ENCODE measurements at places on chromosomes 1 and 21.

DNA sequence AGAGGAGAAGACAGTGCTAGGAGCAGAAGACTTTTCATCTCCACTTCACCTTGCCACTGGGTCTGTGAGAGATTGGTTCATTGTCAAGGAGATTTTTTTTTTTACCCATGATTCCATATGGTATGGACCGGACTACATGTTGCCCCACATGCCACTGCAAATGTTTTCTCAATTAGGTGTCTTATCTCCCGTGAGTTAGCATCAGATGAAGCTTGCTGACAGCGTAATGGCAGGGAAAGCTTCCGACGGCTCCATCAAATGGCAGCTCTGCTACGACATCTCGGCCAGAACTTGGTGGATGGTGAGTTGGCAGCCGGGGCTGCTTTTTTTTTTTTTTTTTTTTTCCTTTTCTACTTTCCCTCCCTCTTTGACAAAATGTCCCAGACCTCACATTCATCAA is 217.2 kb upstream of the NFIA start:
- no peak for DNase-seq

GRCh38 chr1:166273618-166274017 is 106.8 kb upstream of the FAM78B start:
- DNase-seq: no peak

GRCh38 chr1:84643183-84643582 is 47.1 kb downstream of the SSX2IP start:
- DNase-seq: no peak

DNA sequence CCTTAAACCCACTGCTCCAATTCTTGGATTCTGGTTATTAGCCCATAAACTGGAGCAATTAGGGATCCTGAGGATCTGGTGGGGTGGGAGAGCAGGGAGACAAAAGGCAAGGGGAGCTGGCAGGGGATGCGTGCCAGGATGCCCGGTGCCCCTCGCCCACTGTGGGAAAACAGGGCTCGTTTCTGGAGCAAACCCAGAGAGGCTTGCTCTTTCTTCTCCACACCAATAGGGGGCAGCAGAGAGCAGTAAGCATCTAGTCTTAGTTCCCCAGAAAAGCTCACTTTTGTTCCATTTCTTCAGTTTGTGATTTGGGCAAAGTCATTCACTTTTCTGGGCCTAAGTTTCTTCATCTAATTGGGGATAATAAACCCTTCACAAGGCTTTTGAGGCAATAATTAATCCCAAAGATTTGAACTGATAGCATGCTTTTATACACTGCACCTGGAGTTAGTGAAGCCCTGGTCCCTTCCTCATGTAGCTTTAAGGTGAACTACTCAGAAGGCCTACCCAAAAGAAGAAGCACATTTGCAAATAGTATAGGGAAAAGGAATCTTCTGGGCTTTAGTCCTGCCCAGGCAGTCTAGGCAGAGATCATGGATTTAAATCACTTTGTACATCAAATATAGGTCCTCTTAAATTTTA is 160.6 kb upstream of the USP24 start:
- DNase-seq: no peak

DNA sequence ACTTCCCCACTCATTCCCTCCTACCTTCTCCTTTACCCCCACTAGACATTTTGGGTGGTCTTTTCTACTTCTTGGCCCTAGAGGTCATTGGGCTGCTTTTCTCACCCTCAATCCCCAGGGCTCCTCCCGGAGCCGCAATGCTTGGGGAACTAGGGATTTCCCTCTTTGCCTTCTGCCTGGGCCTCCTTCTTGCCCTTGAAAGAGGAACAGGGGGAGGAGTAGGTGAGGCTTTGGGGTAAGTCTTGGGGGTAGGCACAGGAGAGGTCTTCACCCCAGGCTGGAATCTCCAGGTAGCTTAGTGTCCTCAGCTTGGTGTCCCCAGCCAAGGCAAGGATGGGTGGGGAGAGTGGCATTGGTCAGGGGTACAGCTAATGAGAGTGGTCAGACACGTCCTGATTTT is 56.2 kb upstream of the EPS8L3 start:
- no peak for DNase-seq

DNA sequence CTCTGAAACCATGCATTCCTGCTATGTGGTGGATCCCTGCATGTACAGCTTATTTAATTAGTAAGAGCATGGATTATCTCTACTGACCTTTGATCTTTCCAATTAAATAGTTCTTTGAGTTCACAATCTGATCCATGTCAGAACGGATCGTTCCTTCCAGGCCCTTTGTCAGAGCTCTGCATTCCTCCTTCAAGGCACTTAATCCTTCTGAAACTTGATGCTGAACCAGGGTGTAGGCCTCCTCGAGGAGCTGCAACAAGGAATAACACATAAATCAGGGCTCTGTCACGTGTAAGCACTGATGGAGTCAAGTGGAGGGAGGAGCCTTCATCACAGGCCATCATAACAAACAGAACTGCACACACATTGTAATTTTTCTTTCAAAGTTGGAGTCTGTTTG is 68.4 kb upstream of the EDEM3 start:
- DNase-seq: no peak

- no peak for DNase-seq
Measured at GRCh38 chr1:234586892-234587485, 23.0 kb downstream of the IRF2BP2 start.

DNA sequence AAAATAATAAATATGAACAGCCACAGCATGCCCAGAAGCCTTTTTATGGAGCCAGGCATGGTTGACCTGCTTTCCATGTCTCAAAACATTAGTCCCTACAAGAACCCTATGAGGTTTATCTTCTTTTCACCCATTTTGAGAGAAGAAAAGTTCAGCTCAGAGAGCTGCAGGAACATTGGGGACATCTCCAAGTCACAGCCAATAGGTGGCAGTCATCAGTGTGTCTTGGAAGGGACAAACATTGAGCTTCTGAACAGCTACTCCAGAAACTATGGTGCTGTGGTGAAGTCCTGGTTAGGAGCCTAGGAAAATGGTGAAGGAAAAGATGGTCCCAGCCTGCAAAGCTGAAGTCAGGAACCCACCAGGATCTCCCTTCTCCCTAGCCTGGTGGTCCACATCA is 73.6 kb downstream of the JMJD4 start:
- no peak for DNase-seq

DNA sequence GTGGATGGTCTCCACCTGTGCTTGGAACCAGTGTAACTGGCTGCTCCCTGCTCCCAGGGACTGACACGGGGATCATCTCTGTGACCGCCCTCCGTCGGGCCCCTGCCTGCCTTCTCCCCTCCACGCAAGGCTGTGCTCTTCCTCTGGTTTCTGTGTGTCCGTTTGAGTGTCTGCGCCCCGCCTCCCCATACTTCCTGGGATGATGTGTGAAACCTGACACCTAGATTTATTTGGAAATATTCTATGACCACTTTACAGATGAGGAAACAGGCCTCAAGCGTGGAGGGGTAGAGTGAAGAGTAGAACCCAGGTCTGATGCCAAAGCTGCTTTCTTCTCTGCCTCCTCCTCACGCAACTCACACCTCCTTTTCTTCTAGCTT is 24.3 kb downstream of the LDLRAP1 start:
- no peak for DNase-seq

DNA sequence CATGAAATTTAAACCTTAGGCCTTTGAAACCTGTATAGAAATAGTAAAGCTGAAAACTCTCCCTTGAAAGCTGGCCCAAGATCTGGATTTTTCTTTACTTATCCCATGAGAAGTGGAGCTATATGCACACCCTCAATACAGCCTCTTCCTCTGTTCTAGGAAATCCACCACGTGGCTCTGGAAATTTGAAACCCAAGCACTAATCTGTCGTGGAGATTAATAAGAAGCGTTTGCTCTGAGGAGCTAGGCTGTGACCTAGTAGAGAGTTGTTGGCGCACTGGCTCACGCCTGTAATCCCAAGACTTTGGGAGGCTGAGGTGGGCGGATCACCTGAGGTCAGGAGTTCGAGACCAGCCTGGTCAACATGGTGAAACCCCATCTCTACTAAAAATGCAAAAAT is 291.3 kb upstream of the PLXNA2 start:
- DNase-seq: no peak

DNA sequence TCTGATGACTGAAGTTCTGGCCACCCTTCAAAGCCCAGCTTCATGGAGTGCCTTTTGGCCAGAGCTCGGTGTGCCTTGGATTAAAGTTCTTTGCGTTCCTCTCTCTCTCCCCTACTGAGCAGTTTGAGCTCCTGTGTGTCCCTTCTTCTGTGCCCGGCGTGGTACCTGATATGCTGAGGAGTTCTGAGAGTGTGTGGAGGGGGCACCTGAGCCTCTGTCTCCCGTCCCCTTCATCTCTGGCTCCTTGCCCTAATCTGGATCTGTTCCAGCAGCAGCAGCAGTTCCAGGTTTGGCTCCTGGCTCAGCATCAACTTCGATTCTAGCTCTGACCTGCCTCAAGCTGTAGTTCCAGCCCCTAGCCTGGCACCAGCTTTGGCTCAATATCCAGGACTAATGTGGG is 25.1 kb upstream of the MYCL start:
- no peak for DNase-seq

DNA sequence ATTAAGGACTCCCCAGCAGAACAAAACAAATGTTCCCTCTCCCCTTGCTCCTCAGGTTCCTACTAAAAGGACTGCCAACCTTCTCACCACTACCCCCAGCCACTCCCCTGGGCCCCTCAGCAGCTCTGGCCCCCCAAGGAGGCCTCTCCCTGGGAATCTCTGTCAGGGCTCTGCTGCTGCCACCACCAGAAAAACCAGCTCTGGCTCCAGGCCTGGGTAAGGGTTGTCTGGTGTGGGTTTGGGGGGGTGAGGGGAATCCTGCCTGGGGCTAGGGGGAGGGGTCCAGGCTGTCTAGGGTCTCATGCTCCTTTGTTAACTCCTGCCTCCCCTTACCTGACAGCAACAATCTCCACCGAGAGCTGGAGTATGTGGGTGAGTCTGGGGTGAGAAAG is 4.8 kb downstream of the NECTIN4 start:
- DNase-seq: no peak

DNA sequence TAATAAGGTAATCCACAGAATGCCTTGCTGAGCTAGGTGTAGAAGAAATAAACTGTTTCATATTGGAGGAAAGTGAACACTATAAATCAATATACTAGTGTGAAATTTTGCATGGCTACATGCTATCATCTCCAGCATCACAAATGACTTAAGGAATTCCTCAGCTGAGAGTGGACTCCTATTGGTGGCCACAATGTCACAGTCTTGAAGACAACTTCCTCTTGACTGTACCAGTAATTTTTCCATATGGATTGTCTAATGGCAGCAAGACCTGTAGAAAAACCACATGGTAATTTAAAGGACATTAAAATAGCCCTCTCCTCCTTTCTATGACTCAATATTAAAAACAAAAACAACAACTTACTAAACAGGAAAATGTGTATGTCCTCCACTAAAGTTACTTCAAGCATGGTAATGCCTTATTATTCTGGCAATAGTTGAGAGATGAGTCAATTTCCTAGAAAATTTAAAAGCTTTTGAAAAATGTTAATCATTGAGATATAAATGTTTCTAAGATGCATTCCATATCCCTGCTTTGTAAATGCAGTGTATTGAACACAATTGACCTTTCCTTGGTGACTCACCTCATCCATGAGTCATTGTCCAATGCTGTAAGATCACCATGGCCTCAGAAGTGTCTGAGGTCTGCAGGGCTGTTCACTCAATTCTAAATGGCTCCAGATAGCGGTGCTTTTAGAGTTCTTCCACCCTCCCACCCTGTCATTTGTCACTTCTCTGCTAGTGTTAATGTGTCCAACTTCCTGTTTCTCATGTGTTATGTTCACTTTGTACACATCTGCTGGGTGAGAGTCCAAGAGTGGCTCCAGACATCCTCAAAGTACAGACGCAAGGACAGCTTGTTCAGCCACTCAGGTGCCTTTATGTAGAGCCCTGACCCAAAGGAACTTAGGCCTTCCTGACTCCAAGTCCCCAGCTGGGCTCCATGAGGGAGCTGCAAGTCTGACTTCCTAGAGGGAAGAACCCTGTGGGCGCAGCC is 32.8 kb upstream of the DNASE2B start:
- DNase-seq: no peak

DNA sequence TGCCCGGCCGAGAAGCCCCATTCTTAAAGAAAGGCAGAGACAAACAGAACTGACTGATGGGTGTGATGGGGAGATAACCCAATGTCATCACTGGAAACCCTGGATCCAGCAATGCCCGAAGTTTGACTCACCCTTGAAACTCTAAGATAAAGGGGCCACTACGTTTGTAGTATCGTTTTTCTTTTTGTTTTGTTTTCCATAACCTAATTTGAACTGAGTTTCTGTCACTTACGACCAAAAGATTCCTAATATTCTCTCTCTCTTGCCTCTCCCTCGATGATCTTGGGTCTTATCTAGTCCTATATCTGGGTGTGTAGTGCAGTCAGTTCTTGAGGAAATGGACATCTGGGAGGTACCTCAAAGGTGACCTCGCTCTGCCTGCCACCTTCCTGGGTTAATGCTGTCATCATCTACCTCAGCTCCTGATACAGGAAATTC is 57.8 kb upstream of the ID3 start:
- no peak for DNase-seq

GRCh38 chr1:234528074-234528865 is 49.3 kb upstream of the TARBP1 start:
- no peak for DNase-seq

DNA sequence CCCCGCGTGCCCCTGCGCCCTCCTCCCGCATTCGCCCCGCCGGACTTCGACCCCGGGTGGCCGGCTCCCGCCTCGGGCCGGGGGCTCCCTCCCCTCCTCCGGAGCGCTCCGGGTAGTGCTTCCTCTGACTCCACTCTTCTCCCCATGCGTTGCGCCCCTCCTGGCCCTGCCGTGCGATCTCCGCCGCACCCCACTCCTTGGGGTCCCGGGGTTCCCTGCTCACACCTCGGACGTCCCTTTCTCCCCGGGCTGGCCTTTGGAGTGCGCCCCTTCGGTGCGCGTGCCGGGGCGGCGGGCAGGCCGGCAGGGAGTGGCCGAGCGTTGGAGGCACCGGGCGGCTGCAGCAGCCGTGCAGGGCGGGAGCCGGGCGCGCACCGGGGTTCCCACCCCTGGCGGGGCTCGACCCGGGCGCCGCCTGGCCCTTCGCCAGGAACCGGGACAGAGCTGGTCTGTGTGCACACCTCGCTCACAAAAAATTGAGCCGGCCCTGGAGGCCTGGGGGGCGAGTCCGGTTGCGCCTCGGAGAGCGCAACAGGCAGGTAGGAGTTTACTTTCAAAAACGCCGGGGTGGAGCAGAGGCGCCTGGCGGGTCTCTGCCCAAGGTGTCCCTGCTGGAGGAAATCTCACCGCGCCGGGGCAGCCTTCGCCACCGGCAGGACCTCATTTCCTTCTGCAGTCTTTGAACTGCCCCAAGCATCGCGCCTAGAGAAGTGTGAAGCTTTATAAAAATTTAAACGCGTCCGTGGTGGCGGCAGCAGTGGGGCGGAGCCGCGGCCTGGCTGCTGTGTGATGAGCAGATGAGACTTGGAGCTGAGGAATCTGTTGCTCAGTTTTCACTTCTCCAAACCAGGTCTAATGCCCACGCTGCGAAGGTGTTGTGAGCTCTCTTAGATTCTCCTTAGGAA is 650 bp downstream of the VANGL1 start:
- no peak for DNase-seq

- DNase-seq: no peak
Measured at GRCh38 chr1:33048426-33048825, 11.7 kb upstream of the AK2 start.

GRCh38 chr1:180521474-180522212 is 19.3 kb upstream of the ACBD6 start:
- DNase-seq: no peak

All from activated T-cell treated with anti-CD3 and anti-CD28 coated beads for 1 hour (primary cell).